T-helper 1 cell (primary cell): ENCODE measurements at places on chromosomes 2 and 18.

DNA sequence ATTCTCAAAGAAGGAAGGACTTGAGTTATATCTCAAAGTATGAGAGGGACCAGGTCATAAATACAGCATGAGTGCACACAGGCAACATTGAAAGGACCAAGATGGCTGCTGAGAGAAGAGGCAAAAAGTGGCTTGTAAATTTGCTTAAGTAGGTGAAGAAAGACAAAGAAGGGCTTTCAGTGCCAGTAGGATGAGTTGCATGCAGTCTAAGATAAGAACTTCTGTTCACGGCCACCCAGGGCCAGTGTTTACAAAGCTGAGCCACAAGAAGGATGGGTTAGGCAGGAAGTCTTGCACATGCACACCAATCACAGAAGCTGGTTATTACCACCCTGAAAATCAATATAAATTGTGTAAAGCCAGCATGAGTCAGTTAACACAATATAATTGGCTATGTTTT, 3.1 kb upstream of the ABCB11 start:
- DNase-seq: no peak

GRCh38 chr2:64626146-64626809, 27.4 kb downstream of the SERTAD2 start:
- no peak for DNase-seq

DNA sequence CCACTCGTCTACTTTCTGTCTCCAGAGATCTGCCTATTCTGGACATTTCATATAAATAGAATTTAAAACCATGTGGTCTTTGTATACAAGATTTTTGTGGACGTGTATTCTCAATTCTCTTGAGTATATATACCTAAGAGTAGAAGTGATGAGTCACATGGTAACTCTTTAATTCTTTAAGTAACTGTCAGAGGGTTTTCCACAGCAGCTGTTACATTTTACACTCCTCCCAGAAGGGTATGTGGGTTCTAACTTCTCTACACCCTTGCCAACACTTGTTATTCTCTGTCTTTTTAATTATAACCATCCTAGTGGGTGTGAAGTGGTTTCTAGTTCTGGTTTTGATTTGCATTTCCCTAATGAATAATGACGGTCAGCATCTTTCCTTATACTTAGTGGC, 70.9 kb downstream of the MAP3K20 start:
- DNase-seq: no peak

DNA sequence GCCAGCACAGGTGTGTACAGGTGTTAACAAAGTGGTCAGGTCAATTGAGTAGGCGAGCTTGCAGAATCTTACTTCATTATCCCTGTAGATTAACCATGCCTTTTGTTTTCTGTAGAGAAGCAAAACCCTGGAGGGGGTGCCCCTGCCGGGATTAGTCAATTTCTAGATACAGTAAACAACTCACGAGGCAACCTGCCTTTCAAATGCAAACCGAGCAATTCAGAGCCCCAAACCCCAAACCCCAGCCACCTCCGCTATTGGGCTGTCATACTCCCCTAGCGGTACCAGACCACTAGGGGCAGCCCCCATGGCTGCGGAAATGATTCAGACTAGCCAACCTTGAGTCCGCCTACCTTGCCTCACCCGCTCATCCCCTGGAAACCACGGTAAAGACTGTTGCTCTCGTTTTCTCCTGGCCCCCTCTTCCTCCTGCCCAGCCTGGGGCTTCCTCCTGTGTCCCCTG, 61.4 kb upstream of the KIF5C start:
- DNase-seq: peak; percentile 27

GRCh38 chr2:46831051-46831868, 84.3 kb downstream of the MCFD2 start:
- DNase-seq: no peak

DNA sequence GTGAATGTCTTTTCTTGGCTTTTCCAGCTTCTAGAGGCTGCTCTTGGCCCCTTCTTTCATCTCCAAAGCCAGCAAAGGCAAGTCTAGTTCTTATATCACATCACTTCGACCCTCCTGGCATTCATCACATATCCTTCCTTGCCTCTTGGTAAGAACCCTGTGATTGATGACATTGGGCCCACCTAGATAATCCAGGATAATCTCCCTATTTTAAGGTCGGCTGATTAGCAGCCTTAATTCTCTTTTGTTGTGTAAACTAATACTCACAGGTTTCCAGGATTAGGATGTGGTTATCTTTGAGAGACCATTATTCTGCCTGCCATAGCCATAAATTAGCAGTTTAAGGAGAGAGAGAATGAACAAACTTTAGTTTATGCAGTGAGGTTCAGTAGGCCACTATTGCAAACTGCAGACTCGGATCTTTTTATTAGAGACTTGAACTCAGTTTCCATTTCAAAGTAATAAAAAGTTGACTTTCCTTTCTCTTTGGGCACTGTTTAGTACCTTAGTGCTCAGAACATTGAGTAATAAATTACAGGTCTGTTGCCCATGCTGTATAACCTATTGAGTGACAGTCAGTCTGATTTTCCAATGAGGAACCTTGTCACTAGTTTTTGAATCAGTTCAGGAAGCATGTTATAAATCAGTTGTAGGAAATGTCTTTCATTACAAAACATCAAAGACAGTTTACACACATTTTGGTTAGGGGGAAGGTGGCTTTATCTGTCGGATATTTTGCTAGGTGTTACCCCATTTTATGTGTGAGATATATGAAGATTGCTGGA, 4.5 kb downstream of the NDUFV2 start:
- DNase-seq: no peak

DNA sequence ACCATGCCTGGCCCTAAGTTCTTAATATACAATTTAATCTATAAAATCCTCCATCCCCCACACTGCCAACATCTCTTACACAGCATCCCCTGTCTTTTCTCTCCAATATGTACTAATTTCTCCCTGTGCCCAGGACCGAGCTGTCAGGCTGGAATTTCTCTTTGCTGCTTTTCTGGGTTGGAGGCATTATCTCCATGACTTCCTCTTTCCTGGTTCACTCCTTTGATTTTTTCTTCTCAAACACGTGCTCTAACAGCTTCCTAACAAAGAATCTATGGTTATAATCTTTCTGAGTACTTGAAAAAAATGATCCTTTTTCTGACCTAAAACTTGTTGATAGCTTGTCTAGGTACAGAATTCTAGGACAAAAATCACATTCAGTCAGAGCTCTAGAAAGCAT, 112.8 kb downstream of the C1D start:
- DNase-seq: no peak

- no peak for DNase-seq
These were observed 74.5 kb downstream of the CAB39 start for GRCh38 chr2:230787101-230787500.

DNA sequence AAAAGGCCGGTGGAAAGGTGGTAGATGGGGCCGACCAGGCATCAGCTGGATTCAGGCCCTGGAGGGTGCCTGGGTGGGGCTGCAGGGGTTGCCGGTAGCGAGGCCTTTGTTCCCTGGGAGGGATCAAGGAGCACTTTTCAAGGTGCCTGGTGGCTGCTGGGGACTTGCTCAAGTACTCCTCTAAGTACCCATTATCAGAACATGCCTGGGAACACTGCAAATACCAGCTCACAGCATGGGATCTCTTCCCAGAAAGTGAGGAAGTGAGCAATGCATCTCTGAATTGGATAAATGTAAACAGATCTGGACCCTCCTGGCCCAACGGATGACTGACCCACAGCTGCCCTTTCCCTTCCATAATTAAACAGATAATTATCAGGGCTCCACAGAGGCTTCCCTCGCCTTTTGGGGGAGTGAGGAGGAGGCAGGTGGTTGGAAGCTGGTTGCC, 210.5 kb downstream of the SH3RF3 start:
- DNase-seq: no peak

DNA sequence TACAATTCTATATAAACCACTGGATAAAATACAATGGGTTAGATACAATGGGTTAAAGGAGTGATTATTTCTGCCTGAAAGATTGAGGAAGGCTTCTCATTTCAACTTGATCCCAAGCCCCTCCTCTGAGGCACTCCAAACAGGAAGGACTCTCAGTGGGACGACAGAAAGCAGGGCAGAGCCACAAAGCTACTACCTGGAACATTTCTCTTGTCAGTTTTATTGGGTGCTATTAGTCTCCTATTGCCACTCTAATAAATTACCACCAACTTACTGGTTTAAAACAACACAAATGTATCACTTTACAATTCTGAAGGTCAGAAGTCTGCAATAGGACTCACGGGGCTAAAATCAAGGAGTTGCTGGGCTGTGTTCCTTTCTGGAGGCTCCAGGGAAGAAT, 146.7 kb downstream of the MREG start:
- DNase-seq: no peak

GRCh38 chr2:219314804-219315468, 5.7 kb upstream of the PTPRN start:
- DNase-seq: no peak

DNA sequence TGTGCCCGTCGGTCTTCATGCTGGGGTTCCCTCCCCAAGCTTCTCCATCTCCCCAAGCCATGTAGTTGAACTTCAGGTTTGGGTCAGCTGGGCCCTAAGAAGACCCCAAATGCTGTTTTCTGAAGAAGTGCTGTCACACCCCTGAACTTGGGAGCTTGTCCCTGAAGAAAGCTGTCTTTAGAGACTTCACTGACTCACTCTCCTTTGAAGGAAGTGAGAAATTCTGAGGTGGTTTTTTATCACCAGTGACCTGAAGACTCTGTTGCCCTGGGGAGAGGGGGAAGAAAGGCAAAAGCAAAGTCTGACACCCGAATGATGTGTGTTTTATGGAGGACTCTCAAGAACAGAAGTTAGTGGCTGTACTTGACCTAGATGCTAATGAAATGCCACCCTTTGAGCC, 83.6 kb upstream of the BCL2L11 start:
- no peak for DNase-seq

GRCh38 chr2:43074052-43074451, 152.4 kb downstream of the ZFP36L2 start:
- DNase-seq: no peak

- DNase-seq: no peak
These were observed 198.9 kb downstream of the LRATD1 start for GRCh38 chr2:14831458-14831857.

DNA sequence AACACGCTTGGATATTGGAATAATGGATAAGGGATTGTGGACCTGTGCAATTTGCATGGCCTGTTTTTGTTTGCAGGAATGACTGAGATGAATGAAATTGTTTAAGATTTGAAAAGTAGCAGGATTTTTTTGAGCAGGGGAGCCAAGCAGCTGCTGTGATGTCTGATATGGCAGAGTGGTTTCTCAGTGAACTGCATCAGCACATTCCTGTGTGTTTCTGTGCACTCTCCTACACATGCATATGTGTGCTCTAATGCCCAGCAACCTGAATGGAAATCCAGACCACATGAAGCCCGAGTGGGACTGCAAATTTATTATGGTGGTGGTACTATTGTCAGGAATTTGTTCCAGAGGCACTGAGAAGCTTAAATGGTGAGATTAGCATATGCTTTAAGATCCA, 161.7 kb downstream of the PARD3B start:
- DNase-seq: no peak

- no peak for DNase-seq
These were observed 104.7 kb upstream of the ODC1 start for GRCh38 chr2:10552871-10553245.

GRCh38 chr2:45849491-45850283, 198.2 kb downstream of the PRKCE start:
- no peak for DNase-seq

GRCh38 chr2:136182315-136182714, 64.4 kb upstream of the CXCR4 start:
- DNase-seq: no peak

GRCh38 chr2:468648-469336, 180.9 kb upstream of the ALKAL2 start:
- no peak for DNase-seq

DNA sequence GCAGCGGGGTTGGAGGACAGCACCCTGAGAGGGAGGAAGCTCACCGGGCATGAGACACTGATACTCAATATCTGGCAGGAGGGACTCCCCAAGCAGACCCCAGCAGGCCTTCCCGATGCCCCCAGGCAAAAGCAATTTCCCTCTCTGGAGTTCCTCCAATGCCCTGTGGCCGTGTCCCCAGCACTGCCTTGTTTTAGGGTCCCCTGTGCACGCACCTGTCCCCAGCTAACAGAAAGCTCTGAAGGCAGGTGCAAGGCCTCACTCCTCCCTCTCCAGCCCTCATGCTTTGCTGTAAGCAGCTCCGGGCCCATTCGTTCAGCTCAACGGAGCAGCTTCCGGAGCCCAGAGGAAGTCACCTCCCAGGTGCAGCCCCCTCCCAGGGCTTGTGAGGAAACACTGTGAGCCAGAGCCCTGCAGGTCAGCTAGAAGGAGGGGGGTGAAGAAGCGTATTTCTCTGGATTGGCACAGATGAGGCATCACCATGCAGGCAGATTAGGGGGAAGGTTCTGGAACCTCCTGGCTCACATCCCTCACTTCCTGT, 50.3 kb upstream of the ID2 start:
- no peak for DNase-seq

GRCh38 chr18:65487569-65487968, 263.2 kb upstream of the CDH7 start:
- DNase-seq: no peak

- DNase-seq: no peak
These were observed 81.0 kb upstream of the EPAS1 start for GRCh38 chr2:46216213-46216612.

DNA sequence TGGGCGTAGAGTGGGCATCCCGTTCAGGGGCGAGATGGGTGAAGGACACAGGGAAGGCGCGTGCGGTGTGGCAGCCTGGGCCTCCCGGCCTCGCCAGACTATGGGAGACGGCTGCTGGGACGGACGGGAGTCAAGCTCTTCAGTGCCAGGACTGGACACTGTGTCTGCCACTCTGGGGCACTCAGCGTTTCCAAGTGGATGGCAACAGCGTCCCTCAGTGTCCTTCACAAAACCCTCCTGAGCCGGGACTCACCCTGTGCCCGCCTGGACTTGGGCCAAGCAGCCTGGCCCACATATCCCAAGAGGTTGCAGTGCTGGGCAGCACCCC, 16.3 kb upstream of the BOK start:
- no peak for DNase-seq

- no peak for DNase-seq
These were observed 251.9 kb upstream of the CHAC2 start for GRCh38 chr2:53515435-53516332.

DNA sequence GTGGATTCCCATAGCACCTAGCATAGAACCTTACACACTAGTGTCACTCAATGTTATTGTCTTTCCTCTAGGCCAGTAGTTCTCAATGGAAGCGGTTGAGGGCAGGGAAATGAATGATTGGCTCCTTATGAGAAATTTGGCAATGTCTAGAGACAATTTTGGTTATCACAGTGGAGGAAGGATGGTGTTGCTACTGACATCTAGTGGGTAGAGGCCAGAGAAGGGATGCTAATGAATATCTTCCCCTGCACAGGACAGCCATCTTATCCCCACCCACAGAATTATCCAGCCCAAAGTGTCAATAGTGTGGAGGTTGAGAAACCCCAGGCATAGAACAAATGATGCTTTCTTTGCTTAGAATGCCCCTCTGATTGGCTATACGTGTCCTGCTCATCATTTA, 15.8 kb downstream of the C18orf63 start:
- no peak for DNase-seq
